ENCODE measurements at places on chromosomes 11 and 22.

DNA sequence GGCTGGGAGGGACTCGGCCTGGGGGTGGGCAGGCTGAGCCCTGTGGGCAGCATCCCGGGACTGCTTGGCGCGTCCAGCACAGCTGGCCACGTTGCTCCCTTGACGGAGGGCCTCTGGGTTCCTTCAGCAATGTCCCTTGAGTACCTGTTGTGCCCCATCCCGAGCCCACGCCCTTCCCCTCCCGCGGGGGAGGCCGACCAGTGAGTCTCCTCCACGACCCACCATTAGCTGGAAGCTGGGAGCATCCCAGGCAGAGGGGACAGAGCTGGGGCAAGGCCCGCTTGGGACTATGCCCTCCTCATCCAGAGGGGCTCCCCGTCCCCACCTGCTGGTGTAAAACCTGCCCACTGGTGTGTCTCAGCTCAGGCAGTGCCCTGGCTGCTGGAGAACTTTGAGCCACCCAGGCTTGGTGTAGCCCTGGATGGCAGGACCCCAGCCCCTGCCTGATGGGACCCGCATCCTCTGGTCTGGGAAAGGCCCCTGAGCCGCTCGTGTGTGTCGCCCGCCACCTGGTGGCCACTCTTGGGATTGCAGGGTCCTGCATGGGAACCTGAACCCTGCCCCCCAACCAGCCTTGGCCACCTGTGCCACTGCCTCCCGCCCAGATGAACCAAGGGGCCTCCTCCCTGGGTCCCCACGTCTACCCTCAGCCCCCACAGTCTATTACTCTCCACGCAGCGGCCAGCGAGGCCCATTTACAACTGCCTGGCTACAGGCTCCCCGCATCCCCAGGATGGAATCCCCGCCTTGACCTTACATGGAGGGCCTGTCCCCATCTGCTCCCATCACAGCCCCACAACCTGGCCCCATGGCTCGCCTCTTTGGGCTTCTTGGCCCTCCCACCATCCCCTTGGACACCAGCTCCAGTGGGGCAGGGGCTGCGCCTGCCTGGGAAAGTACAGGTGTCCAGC, 16.6 kb upstream of the ARHGAP8 start:
- DNase-seq = peak; percentile 44

GRCh38 chr22:21629255-21630149, at the start of gene YDJC:
YDJC (minus strand) TSS chr22:21630022; CDS start chr22:21630014, 8 bp downstream.
- DNase-seq = peak; percentile 86

- DNase-seq = no peak
These were observed 6.0 kb upstream of the ACER3 start for GRCh38 chr11:76854709-76855108.

GRCh38 chr11:44747836-44748235, 21.1 kb downstream of the TSPAN18 start:
- no peak for DNase-seq

GRCh38 chr11:19759389-19759788, 46.8 kb downstream of the NAV2 start:
- DNase-seq = no peak
